ENCODE measurements at places on chromosomes 7 and 10. TPM values are rescaled to one million over a fixed set of nuclear protein-coding genes. Genes with fewer than 3 reads are reported as not detected.
A peak's percentile ranks its signal among the peaks of the same experiment; 100 is the strongest.

GRCh38 chr10:33326933-33327332, 7.5 kb downstream of the NRP1 start:
- no peaks in the 10 kb centered on the region for H3K27me3 ChIP-seq
- peak overlapping the region; percentile 69 for H3K4me3 ChIP-seq
- H3K36me3 ChIP-seq, result peaks cover 96% of the 10 kb centered on the region

DNA sequence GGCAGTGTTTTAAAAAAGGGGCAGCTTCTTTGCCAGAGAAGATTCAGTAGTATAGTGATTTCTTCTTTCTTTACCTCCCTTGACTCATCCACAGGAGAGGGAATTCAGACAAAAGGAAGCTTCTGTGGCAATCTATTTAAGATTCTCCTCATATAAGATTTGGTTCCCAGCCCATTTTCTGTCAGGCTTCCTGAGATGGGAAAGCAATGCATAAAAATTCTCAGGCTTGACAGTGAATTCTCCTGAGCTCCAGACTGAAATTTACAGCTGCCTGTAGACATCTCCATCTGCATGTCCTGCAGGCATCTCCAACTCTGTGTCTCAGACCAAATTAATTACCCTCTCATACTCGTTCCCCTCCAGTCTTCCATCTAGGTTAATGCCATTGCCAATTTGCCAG, 72.8 kb downstream of the TSPAN12 start:
- DNase-seq, result no peak
- no peaks in the 10 kb centered on the region for H3K27me3 ChIP-seq
- H3K36me3 ChIP-seq, result no peaks in the 10 kb centered on the region
- no peak overlapping the region for H3K27ac ChIP-seq

- peaks cover 3% of the 10 kb centered on the region for H3K36me3 ChIP-seq
- peak overlapping the region; percentile 12 for H3K27ac ChIP-seq
- H3K4me1 ChIP-seq, result no peaks in the 10 kb centered on the region
- DNase-seq, result peak; percentile 21
- H3K27me3 ChIP-seq, result no peaks in the 10 kb centered on the region
Measured at GRCh38 chr7:5780801-5781496, 514 bp downstream of the RNF216 start.

DNA sequence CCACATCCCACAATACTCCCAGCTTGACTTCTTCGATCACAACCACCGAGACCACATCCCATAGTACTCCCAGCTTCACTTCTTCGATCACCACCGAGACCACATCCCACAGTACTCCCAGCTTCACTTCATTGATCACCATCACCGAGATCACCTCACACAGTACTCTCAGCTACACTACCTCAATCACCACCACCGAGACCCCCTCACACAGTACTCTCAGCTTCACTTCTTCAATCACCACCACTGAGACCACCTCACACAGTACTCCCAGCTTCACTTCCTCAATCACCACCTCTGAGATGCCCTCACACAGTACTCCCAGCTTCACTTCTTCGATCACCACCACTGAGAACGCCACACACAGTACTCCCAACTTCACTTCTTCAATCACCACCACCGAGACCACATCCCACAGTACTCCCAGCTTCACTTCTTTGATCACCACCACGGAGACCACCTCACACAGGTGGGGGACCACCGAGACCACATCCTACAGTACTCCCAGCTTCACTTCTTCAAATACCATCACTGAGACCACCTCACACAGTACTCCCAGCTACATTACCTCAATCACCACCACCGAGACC, 8.6 kb downstream of the MUC3A start:
- no peak overlapping the region for H3K27ac ChIP-seq
- H3K36me3 ChIP-seq, result no peaks in the 10 kb centered on the region
- H3K4me1 ChIP-seq, result no peaks in the 10 kb centered on the region
- DNase-seq, result no peak

DNA sequence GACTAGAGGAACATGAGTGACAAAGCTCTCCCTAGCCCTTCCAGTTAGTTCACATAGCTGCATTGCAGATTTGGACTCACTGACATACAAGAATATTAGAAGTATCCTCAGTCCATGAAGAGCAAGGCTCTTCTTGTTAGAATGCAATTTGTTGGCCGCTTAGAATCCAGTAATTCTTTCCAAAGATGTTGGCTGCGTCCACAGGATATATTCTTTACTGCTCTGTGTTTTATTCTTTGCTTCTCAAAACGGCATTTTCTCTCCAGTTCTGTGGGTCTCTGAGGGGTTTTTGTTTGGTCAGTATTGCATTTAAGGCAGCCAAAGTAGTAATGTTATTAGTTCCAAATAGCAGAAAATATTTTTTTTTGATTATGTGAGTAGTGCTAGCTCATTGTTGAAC, 588.6 kb downstream of the DNAJB9 start:
- H3K27me3 ChIP-seq, result no peaks in the 10 kb centered on the region
- H3K36me3 ChIP-seq, result no peaks in the 10 kb centered on the region
- no peak overlapping the region for H3K4me3 ChIP-seq
- DNase-seq, result no peak
- no peak overlapping the region for H3K27ac ChIP-seq

- 0 out of 2 replicates have a peak, but pooled peaks cover 6% of the 10 kb centered on the region for H3K4me1 ChIP-seq
- H3K36me3 ChIP-seq, result peaks cover 8% of the 10 kb centered on the region
- peak overlapping the region; percentile 85 for H3K4me3 ChIP-seq
- no peaks in the 10 kb centered on the region for H3K27me3 ChIP-seq
Measured at GRCh38 chr10:92290076-92290836, 622 bp downstream of the CPEB3 start.

DNA sequence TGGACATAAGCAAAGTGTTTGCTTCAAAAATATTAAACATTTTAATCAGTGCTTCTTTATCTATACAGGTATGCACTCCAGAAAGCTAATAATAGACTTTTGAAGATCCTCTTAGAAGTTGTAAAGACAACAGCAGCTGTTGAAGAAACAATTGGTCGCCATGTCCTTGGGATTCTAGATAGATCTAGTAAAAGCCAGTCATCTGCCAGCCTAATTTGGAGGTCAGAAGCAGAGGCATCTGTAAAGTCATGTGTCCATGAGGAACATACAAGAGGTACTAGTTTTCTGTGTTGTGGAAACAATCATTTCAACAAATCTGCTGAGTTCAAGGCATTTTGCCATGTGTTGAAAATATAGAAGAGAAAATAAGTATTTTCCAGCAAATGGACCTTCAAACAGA, 89.3 kb downstream of the CYP51A1 start:
- no peaks in the 10 kb centered on the region for H3K27me3 ChIP-seq
- H3K4me3 ChIP-seq, result no peak overlapping the region
- no peaks in the 10 kb centered on the region for H3K4me1 ChIP-seq
- peaks cover 12% of the 10 kb centered on the region for H3K36me3 ChIP-seq

Gene ARHGAP12
- total RNA-seq, result 13.6 TPM

- no peak for DNase-seq
- no peaks in the 10 kb centered on the region for H3K4me1 ChIP-seq
- no peaks in the 10 kb centered on the region for H3K36me3 ChIP-seq
- peaks cover 24% of the 10 kb centered on the region for H3K27me3 ChIP-seq
- no peak overlapping the region for H3K27ac ChIP-seq
Measured at GRCh38 chr10:43226441-43226840, 40.4 kb downstream of the RASGEF1A start.

Gene PTPRE
- 5.0 TPM for total RNA-seq

Gene ZFAND2A
- total RNA-seq, result 11.7 TPM

DNA sequence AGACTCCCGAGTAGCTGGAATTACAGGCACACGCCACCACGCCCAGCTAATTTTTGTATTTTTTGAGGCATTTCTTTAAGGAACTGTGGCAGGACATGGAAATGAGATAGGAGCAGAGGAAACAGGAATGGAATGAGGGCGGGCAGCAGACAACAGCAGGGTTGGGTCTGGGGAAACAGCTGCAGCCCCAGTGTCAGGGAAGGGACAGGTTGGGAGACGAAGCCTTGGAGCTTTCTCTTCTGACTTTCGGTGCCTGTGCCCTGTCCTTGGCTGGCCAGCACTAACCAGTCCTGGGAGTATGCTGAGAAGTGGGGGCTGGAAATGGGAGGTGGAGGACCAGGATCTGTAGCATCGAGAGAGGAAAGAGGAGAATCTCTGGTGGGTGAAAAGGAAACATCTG, 47.4 kb downstream of the ATOH7 start:
- no peak overlapping the region for H3K4me3 ChIP-seq
- H3K4me1 ChIP-seq, result no peaks in the 10 kb centered on the region
- no peaks in the 10 kb centered on the region for H3K36me3 ChIP-seq
- no peak for DNase-seq

Gene STRIP2
- total RNA-seq, result 7.5 TPM

DNA sequence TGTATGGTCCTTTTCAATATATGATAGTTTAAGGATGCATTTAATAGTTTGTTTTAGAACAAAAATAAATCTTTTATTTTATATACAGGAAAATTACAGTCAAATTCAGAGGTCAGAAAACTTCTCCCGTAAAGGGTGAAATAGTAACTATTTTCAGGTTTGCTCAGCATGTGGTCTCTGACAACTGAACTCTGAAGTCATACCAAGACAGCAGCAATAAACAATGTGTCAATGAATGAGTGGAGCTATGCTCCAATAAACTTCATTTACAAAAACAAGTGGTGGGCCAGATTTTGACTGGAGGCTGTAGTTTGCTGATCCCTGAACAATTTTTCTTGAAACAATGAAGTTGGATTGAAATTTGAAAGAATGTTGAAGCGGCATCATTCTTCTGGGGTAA, 123.6 kb downstream of the ZNF248 start:
- H3K4me1 ChIP-seq, result peaks cover 42% of the 10 kb centered on the region
- H3K27ac ChIP-seq, result peak overlapping the region; percentile 40
- no peak overlapping the region for H3K4me3 ChIP-seq
- H3K27me3 ChIP-seq, result no peaks in the 10 kb centered on the region
- H3K36me3 ChIP-seq, result no peaks in the 10 kb centered on the region

DNA sequence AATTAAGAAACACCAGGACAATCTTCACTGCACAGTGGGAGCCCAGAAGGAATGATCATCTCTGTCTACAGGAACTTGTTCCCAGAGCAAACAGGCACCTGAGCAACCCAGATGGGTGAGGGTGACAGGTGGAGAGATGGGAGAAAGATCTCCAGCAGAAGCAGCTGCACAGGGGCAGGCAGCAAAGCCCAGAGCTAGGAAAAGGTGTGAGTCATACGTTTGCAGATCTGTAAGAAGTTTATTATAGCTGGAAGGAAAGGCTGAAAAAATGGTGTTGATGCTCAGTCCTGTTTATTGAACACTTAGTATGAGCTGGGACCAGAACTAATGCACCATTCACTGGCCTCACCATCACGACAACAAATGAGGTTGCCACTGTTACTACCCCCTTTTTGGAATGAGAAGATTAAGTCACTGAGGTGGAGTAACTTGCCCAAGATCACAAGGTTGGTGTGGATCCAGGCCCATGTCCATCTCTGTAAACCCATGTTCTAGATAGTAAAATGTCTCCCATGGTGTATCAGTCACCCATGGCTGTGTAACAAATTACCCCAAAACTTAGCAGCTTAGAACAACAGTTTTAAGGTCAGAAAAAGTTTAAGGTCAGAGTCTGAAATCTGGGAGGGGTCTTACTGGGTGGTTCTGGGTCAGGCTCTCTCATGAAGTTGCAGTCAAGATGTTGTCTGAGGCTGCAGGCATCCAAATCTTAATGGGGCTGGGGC, 506.9 kb downstream of the RPS24 start:
- H3K27ac ChIP-seq, result no peak overlapping the region
- H3K27me3 ChIP-seq, result peaks cover 54% of the 10 kb centered on the region
- H3K36me3 ChIP-seq, result no peaks in the 10 kb centered on the region

- H3K27ac ChIP-seq, result no peak overlapping the region
- H3K36me3 ChIP-seq, result no peaks in the 10 kb centered on the region
- no peak for DNase-seq
- peaks cover 9% of the 10 kb centered on the region for H3K27me3 ChIP-seq
Measured at GRCh38 chr7:159008417-159008816, 136.2 kb downstream of the VIPR2 start.

Gene ZNF804B
- total RNA-seq, result not detected

DNA sequence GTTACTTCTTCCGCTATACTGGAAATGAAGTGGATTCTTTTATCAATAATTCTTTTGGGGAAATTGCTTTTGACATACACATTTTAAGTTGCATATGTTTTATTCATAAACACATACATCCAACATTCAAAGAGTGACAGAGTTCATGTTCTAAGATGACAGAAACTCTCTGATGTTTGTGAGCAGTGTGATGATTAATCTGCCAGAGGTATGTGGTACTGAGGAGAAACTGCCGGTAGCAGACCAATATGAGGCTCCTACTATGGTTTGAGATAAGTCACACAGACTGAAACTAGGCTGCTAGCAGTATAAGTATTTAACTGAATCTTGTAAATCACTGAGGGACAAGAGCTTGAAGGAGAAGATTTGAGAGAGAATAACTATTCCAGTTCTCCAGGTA, 524.1 kb upstream of the SEMA3D start:
- no peaks in the 10 kb centered on the region for H3K36me3 ChIP-seq
- no peaks in the 10 kb centered on the region for H3K4me1 ChIP-seq
- DNase-seq, result no peak
- H3K4me3 ChIP-seq, result no peak overlapping the region
- no peak overlapping the region for H3K27ac ChIP-seq
- H3K27me3 ChIP-seq, result no peaks in the 10 kb centered on the region

Gene STEAP1
- total RNA-seq, result 21.2 TPM

GRCh38 chr10:76935941-76936613, 701.5 kb downstream of the KCNMA1 start:
- no peaks in the 10 kb centered on the region for H3K27me3 ChIP-seq
- H3K27ac ChIP-seq, result no peak overlapping the region
- H3K36me3 ChIP-seq, result no peaks in the 10 kb centered on the region
- DNase-seq, result no peak
- no peak overlapping the region for H3K4me3 ChIP-seq

GRCh38 chr10:34151481-34151880, 663.6 kb downstream of the PARD3 start:
- H3K27ac ChIP-seq, result no peak overlapping the region
- DNase-seq, result no peak
- no peaks in the 10 kb centered on the region for H3K27me3 ChIP-seq
- peaks cover 8% of the 10 kb centered on the region for H3K4me1 ChIP-seq
- H3K4me3 ChIP-seq, result no peak overlapping the region
- H3K36me3 ChIP-seq, result no peaks in the 10 kb centered on the region

Gene CACNA2D1
- 1.1 TPM for total RNA-seq

- peak; percentile 99 for DNase-seq
- peak within 1 kb of the TSS; percentile 70 for H3K4me3 ChIP-seq
- H3K27me3 ChIP-seq, result no peaks in the 10 kb centered on the region
- peaks cover 62% of the 10 kb centered on the region for H3K4me1 ChIP-seq
- H3K27ac ChIP-seq, result peak within 1 kb of the TSS; percentile 25
- H3K36me3 ChIP-seq, result no peaks in the 10 kb centered on the region
Measured at GRCh38 chr10:69801434-69802315, at the start of gene COL13A1. TSS of gene COL13A1 (plus strand) at chr10:69801906. CDS start at chr10:69802424, 518 bp downstream.

Gene BICC1
- 11.9 TPM for total RNA-seq
